Activated CD8-positive, alpha-beta memory T cell treated with anti-CD3 and anti-CD28 coated beads for 1 hour (primary cell): ENCODE measurements at places on chromosomes 3 and 15.

- DNase-seq: no peak
These were observed 45.9 kb downstream of the CHAC1 start for GRCh38 chr15:40999190-40999589.

DNA sequence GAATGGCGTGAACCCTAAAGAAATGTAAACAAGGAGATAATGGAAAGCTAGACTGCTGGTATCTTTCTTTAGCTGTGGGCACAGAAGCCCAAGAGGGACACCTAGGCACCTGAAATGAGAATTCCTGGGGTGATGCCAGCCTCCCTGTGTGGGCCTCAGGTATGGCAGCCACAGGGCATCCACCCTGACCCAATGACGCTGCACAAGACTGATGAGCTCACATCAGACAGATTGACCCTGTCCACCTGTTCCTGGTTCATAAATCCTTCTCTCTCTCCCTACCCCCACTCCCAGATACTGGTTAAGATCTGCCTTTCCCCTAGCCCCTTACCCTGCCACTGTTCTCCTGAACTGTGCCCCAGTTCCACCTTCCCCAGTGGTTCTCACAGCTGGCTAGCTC is 1.5 kb downstream of the GLB1 start:
- no peak for DNase-seq

DNA sequence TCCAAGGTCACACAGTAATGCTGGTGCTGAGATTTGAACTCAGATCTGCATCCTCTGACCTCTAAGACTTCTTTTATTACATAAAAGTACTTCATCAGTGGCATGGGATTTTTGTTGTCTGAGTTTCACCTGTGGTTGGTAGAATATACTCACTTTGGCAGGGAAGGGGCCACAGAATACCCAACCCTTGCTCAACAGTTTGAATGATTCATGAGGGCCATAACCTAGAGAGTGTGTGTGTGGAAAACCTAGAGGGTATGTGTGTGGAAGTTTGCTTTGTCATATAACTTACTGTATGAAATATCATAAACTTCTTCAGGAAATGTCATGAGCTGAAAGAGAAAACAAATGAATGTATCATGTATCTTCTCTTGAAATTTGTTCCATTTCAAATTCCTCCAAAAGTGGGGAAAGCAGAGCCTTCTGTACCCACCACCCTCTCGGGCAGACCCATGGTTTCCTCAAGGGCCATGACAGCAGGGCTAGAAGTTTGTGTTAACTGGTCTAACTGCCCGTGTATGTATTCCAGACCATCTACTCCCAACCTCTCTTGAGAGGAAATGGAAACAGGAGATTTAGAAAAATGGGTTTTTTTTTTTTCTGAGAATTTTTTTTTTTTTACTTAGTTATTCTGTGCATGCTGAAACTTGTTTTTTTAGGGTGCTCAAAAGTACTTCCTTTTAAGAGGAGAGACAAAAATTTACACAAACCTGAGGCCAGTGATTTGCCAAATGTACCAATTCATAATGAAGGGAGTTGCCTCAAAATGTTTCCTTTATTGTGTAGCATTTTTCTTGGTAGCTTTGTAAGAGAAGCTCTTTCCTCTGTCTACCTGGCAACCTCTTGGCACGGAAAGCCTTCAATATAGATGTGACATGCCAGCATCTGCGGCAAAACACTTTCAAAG is 127.0 kb downstream of the TPRG1 start:
- no peak for DNase-seq

- DNase-seq: no peak
These were observed 833.7 kb downstream of the ROBO2 start for GRCh38 chr3:77873598-77873997.

DNA sequence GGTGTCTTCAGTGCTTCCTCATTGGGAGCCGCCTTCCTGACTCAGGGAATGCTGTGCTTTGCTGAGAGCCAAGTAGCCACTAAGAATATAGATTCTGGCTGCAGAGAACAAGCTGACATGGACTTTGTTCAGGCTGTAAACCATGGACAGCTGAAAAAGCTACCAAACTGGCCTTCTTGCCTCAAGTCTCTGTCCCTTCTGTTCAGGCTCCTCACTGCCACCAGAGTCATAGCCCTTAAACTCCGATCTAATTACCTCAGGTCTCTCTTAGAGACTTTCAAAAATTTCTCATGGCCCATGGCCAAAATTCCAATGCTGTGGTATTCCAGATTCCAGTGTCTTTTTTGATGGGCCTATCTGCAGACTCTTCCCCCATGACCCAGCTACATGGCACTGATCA is 19.4 kb upstream of the PTX3 start:
- DNase-seq: no peak

DNA sequence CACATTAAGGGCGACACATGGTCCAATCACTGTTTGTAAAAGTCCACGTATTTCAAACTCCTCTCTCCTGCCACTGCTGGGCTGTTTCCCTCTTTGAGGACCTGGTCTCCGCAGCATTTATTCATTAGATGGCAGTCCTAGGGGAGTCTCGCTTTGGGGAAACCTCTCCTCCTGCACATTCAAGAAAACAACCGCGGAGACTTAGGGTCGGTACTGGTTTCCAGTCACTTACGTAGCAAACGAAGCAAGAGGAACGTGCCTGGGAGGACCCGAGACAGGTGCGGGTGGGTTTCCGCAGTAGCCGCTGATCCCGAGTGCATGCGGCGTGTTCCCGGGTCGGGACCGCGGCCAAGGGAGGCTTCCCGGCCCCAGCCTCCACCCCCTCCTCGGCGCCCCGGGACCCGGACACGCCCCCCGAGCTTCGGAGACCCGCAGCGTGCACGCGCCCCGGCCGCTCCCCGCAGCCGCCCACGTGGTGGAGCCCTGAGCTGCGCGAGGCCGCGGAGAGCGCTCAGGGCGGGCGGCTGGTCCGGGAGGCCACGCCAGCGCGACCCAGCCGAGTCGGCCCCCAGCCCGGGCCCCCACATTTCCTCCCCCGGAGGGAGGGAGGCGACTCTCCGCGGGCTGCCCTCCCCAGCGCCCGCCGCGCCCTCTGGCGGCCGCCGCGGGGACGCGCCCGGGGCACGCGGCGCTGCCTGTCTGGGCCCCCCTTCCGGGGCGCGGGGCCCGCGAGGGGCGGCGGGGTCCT is 1.1 kb upstream of the IGF1R start:
- no peak for DNase-seq

DNA sequence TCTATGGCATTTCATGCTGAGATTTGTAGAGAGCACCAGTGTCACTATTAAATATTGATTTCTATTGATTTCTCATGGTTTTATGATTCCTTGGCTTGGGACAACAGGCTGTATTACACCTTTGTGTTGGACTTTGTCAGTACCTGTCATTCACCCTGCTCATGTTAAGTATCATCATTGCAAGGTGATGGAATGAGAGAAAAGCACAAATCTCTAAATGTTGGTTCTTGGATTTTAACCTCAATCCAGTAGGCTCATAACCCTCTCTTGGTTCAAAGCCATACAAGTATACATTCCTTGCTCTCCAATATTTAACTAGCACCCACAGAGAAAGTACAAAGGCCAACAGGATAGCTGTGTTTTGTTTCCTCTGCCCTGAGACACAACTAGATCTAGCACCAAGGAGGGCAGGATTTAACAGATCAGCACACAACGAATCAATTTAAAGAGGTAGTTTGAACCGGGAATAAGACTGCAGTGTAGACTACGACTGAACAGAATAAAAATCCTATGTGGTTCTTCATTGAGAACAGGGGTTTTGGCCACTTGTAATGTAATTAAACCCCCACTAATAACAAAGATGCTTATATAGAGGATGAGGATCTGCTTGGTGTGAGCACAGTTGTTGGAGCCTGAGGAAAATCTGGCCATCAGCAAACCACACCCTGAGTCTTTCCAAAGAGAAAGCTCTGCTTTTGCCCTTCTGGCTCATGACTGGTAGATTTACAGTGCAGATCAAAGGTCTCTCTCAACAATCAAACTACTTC is 78.0 kb upstream of the TNFSF10 start:
- DNase-seq: no peak

DNA sequence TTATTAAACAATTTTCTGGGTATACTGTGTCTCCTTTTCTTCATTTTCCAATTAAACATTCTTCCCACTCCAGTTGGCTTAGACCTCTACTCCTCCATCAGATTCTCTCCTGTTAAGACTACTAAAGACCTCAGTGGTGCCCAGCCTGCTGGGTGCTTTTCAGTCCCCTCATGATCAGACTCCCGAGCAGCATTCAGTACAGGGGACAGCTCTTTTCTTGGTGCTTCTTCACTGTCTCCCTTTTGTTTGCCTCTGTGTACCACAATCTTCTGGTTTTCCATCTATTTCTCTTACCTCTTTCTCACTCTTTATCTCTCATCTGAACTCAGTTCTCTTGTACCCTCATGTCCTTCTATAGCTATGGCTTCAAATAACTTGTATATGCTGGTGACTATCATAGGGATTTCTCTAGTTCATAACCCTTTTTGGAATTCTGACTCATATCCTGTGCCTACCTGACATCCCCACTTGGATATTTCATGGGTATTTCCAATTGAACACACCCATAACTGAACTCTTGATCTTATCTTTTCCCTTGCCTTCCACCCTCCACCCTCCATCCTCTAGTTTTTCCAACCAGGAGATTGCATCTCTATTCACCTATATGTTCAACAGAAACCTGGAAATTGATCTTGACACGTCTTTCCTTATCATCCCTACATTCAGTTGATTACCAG is 55.6 kb upstream of the ABHD10 start:
- no peak for DNase-seq

DNA sequence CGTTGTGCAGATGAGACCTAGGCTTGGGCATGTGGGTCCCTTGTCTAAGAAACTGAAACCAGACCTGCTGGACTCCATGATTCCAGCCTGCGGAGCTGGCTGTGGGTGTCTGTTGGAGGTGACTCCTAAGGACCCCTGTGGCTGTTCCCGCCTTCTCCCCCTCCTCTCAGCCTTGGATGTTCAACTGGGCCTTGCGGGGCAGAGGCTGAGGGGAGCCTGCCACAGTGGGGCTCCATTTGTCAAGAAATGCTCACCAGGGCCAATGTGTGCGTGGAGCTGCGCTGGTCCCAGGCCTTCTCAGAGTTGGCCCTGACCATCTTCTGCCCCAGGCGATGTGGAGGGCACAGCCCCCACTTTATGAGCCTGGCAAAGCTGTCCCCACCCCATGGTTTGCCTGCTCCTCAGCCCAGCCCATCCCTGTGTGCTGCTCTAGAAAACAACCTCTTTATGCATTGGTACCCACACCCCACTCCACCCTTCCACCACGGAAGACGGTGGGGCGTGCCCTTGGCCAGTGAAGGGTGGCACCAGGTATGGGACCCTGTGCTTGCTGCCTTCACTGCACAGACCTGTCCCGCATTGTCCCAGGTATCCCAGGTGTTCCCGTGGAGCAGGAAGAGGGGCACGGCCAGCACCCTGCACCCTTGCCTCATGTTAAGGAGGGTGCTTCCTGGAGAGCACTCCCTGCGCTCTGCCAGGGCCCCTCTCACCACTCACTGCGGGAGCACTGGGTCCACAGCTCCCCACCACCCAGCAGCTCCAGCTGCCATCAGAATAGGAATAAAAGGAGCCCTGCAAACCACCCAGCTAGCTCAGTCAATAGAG is 7.9 kb downstream of the MESP2 start:
- DNase-seq: no peak

DNA sequence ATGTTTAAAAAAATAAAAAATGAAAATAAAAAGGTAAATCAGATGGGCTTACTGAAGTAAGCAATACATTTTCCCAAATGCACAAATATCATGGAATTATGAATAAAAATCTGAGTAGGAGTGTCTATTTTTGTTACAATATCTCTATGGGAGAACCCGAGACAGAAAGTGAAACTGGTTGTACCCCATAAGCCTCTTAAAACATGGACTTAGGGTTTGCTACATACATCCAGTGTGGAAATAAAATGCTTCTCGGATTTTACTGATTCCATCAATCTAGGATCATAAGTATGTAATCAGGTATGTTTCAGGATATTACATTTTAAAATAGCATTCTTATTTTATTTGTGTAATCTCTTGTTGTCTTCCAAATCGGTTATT is 177.8 kb upstream of the CDIN1 start:
- no peak for DNase-seq
